Activated T-helper 1 cell treated with anti-CD3 and anti-CD28 coated beads, Interleukin-2, amount 50 U/mL, for 16 hours (primary cell): ENCODE measurements at places on chromosomes 6 and 20.

- no peak for DNase-seq
Observed at GRCh38 chr20:5168651-5169396, 42.0 kb downstream of the CDS2 start.

- DNase-seq: no peak
Observed at GRCh38 chr6:41200901-41201763, at the start of gene TREML2. Gene TREML2 (minus strand): TSS chr6:41201149. CDS start chr6:41201008, 141 bp downstream.

DNA sequence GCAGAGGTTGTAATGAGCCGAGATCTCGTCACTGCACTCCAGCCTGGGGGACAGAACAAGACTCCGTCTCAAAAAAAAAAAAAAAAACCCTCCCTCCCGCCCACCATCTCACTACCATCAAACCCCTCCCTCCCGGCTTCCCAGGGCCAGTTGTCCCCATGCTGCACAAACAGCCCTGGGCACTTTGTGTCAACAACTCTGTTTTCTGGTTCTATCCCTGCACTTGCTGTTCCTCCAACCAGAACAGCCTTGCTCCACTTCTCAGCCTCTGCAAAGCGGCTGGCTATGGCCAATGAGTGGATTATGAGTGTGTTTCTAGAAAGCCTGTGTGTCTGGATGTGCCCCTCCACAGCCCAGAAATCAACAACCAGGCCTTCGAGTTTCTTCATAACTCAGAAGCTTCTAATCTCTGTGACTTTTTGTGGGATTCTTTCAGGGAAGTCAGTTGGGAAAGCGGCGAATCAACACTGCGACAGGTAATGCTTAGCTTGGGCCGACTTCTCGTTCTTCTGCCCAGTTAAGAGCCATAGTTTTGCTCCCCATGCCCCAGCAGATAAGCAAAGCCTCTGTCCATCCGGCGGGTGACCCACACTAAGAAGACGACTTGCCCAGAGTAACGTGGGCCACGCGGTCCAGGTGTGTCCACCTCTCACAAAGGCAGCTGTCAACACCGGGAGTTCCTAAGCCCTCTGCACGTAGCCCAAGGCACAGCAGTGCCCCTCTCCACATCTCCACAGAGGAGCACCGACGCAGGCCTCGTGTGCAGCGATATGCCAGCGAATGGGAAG lies 5.5 kb downstream of the ZBTB46 start:
- DNase-seq: no peak

- DNase-seq: no peak
Observed at GRCh38 chr20:32205843-32206759, 1.4 kb downstream of the PLAGL2 start.

GRCh38 chr20:11917663-11918062 lies at the start of gene BTBD3:
Gene BTBD3 (plus strand): TSS chr20:11917893. CDS start chr20:11918276, 383 bp downstream.
- DNase-seq: no peak
